ENCODE measurements at places on chromosomes 1 and 21.

- no peak for DNase-seq
These were observed 11.4 kb downstream of the FAM89A start for GRCh38 chr1:231028682-231029081.

DNA sequence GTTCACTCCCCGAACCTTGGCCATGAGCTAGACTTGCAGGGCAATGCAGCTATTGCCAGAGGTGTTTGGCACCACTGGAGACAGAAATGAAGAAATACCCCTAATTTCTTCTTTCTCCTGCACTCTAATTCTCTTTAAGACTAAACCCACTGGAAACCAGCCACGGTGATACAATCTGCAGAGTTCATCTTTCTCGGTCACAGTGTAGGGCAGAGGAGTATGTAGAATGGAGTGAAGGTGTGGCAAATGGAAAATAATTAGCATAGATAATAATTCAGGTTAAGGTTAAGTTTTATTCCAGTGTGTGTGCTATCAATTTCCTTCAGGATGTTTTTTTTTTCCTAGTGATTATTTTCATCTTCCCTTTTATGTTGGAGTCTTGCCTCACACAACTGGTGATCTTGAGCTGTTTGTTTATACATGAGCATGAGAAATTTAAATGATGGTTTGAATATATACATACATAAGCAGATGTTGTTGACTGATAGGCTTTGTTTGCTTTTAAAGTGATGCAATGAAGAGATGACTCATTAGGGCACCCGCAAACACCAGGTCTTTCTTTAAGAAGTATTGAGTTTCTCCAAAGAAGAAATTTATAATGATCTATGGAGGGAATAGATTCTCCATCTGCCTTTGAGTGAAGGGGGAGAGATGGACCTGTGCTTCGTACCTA, 81.9 kb downstream of the SPATA17 start:
- no peak for DNase-seq

DNA sequence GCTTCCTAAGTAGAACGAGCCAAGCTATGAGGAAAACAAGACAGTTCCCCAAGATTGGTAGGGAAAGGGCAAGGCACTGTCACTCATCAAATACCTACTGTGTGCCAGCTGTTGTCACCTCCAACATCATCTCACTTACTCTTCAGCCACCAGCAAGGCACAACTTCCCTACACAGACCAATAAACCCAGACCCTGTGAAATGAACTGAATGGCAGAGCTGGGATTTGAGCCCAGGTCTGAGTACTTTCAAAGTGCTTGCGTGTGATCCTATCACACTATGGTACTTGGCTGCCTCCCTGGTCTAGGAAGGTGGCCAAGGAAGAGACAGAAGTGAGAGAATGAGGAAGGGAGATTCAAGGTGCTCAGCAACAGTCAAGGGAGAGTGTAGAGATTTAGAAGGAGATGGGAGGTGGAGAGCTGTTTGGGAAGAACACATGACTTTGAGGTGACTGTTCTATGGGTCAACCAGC, 16.7 kb upstream of the TRIM63 start:
- DNase-seq, result no peak

DNA sequence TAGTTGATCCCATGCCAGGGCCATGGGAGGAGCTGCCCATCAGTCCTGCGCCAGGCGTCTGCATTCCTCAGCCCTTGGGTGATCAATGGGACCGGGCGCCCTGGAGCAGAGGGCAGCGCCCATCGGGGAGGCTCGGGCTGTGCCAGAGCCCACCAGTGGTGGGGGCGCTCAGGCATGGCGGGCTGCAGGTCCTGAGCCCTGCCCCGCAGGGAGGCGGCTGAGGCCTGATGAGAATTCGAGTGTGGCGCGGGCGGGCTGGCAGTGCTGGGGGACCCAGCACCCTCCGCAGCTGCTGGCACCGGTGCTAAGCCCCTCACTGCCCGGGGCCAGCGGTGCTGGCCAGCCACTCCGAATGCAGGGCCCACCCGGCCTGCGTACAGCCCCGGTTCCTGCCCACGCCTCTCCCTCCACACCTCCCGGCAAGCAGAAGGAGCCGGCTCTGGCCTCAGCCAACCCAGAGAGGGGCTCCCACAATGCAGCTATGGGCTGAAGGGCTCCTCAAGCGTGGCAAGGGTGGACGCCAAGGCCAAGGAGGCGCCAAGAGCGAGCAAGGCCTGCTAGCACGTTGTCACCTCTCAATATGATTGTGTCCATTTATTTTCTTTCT, 238.1 kb upstream of the OLFM3 start:
- no peak for DNase-seq

GRCh38 chr1:5640845-5641244, 351.4 kb downstream of the NPHP4 start:
- DNase-seq, result no peak

DNA sequence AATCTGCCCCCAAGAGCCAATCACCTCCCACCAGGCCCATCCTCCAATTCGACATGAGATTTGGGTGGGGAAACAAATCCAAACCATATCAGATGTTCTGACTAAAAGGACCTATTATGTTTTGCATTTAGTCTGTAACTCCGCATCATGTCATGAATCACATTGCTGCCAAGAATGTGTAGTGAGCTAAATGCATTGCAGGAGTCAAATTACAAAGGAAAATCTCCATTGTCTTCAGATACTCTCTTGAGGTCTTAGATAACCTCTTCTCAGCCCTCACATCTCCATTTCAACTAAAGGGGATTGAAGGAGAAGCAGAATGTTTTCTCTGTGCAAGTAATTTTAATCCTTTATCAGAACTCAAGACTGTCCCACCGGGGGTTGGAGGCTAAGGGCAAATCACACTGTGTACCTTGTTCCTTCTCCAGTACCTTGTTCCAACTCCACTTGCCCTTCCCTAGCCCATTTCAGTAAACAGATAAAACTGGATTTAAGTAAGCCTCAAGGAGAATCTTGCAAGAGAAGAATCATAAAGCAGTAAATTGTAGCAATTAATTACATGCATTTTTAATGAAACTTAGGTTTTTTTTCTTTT, 34.1 kb downstream of the EXTL2 start:
- no peak for DNase-seq

- no peak for DNase-seq
These were observed 269.3 kb upstream of the NFIA start for GRCh38 chr1:60813071-60813470.

DNA sequence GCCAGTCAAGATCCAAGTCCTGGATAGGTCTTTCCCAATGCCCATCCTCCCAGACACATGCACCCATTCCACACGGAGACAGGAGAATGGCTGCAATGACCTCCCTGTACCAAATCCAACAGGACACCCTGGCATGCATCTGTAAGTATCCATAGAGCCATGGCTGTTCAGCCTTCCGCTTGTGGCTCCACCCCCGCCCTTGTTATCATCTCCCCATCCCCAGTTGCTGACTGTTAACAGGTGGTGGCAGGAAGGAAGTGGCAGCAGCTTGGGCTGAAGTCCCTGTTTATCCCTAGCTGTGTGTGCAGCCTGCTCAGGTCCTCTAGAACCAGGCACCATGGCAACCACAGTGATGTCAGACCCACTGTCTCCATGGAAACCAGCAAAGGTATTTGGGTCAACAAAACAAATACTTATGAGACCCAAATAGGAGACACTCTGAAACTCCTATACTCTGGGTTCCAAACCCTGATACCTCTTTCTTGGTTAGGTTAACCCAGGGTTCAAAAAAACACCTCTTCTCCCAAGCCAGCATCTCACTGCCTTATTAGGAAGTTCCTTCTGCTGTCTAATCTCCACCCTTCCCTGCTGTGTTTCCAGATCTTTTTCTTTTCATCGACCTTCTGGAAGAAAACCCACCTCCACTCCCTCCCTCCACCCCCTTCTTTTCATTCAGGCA, 721 bp downstream of the PBXIP1 start:
- DNase-seq, result peak; percentile 29

- no peak for DNase-seq
These were observed 63.5 kb downstream of the GNG12 start for GRCh38 chr1:67769633-67770256.

GRCh38 chr1:59360170-59360569, 63.3 kb downstream of the FGGY start:
- no peak for DNase-seq

GRCh38 chr1:86741947-86742572, 37.7 kb downstream of the SH3GLB1 start:
- peak; percentile 39 for DNase-seq

DNA sequence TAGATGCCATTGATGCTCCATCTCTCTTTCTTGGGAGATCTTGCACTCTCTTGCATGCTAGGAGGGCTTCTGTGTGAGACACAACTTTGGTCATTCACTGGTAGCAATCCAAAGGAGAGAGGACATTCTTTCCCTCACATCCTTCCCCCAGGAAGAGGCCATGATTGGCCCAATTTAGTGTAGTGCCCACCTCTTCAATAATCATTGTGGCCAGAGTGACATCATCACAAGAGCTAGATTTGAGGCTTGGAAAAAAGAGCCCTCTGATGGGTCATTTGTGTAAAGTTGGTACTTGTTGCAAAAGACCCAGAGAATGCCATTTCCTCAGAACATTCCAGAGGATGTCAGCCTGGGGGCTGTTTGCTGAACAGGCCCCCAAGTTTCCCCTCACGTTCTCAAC, 30.2 kb downstream of the S100A6 start:
- no peak for DNase-seq

DNA sequence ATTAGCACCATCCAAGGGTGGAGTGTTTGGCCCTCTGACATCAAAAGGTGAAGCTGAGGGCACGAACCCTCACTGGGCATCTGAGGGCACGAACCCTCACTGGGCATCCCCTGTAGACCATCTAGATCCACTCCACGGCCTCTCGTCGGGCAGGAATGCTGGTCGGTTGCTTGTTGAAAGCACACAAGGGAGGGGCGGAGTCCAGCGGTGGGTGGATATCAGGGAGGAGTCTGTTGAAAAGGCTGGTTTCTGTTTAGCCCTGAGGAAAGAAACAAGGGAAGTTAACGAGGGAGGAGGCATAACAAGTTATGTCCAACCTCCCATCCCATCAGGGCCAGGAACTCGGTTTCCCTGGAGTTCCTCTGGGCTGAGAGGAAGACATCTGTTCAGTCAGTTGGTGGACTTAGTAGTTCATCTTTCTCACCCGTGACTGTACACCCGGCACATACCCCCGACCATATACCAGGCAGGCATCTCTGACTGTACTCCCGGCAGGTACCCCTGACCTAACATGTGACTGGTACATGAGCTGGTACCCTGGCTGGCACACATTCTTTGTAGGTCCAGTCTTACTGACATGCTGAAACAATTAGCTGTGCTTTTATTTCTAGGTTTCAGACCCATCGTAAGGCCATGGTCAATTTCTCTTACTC, 32.1 kb upstream of the PDE9A start:
- no peak for DNase-seq

- no peak for DNase-seq
These were observed 413.8 kb upstream of the NFIA start for GRCh38 chr1:60668585-60668984.

DNA sequence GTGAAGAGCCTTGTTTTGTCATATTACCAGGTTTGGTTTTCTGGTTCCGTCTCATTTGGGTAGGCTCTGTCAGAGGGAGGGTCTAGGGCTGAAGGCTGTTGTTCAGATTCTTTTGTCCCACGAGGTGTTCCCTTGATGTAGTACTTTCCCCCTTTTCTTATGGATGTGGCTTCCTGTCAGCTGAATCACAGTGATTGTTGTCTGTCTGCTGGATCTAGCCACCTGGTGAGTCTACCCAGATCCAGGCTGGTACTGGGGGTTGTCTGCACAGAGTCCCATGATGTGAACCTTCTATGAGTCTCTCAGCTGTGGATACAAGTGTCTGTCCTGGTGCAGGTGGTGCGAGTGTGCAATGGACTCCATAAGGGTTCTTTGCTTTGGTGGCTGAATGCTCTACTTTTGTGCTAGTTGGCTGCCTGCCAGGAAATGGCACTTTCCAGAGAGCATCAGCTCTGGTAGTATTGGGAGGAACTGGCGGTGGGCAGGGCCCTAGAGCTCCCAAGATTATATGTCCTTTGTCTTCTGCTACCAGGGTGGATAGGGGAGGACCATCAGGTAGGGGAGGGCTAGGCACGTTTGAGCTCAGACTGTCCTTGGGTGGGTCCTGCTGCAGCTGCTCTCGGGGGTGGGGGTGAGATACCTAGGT, 246.0 kb downstream of the RYR2 start:
- DNase-seq, result no peak

GRCh38 chr1:234647245-234647644, 37.3 kb upstream of the IRF2BP2 start:
- DNase-seq, result no peak

DNA sequence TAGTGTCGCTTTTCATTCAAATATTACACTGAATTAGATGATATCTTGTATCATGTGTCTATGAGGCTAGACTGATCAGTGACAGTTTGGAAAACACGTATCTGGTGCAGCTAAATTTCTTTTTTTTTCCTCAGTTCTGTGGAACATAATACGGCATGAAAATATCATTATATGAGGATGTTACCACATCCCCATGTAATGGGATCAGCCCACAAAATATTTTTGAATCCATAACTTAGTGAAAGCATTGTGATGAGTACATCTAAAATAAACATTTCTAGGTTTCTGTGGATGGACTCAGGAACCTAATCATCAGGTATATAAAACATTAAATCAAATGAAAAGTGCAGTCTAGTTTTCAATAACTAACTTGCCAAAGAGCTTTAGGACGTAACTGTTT, 356.3 kb downstream of the USP25 start:
- no peak for DNase-seq

GRCh38 chr21:33493756-33494155, 2.2 kb upstream of the DNAJC28 start:
- no peak for DNase-seq

- no peak for DNase-seq
These were observed 70.6 kb upstream of the GORAB start for GRCh38 chr1:170461291-170461747.

- DNase-seq, result no peak
These were observed 26.2 kb upstream of the B3GALT2 start for GRCh38 chr1:193212637-193213036.

DNA sequence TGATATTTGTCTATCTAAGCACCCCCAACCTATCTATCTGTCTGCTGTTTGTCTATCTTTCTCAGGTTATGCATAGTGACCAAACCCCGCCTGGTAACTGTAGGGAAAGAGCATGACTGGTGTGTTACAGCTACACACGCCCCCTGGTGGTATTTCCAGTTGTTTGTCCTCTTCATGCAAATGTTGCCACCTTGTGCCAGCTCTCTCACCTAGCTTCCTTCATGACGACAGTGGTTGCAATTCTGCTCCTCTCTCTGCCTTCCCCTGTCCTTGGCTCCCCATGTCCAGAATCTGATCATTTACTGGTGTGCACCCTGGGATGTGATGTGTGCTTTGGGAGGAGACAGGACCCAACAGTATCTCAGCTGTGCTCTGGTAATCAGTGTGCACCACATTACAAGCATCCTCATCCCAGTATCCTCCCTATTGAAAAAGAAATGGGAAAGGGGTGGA, 8.1 kb upstream of the INKA2 start:
- peak; percentile 83 for DNase-seq

All from NCI-H446 (cell line).